ENCODE measurements at places on chromosomes 13 and 19. TPM values are rescaled to one million over a fixed set of nuclear protein-coding genes. Genes with fewer than 3 reads are reported as not detected.

Gene IRGC
- not detected for total RNA-seq

Gene CYP2S1
- not detected for total RNA-seq

Gene TJP3
- total RNA-seq, result not detected

- DNase-seq, result no peak
Measured at GRCh38 chr19:6416658-6417405, 7.8 kb downstream of the KHSRP start.

GRCh38 chr19:16374436-16374835 is 49.8 kb downstream of the KLF2 start:
- no peak for DNase-seq

- peak; percentile 19 for DNase-seq
Measured at GRCh38 chr13:97003071-97003470, 8.8 kb upstream of the OXGR1 start.

DNA sequence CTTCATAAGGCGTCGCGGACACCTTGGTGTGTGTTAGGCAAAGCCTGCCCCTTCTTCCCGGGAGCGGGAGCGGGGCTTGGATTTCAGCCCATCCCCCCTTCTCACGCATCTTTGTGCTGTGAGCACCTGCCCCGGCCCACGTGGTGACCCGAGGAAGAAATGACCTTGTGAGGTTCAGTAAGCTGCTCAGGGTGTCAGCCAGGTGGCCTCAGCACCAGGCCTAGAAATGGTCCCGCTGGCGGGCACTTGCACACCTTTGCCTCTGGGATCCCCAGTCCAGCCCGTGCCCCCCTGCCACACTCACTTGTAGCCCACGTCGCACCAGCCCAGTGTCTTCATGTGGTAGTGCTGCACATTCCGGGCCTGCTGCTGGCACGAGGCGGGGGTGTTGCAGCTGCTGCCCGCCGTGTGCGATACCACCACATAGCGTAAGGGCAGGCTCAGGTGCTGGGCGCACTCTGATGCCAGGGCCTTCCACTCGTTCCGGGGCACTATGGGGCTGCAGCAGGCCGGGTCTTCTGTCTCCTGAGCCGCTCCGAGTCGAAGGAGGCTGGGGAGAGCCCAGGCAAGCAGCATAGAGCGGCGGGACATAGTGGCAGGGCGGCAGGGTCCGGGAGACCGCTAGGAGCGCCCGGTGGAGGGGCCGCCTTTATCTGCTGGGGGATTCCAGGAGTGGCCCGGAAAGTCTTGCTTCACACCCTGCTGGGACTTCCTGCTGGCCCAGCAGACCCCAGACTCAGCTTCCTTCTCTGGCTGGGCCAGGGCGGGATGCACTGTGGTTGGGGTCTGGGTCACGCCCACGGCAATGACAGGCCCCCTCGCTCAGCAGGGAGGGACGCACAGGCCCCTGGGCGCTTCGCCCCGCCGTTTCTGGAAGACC is at the start of gene PGLYRP1:
TSS of gene PGLYRP1 (minus strand) at position 623 of the 880 bp plus-strand sequence. CDS start at position 591, 32 bp downstream.
- no peak for DNase-seq

- peak; percentile 28 for DNase-seq
Measured at GRCh38 chr13:36069881-36070366, 61.3 kb downstream of the DCLK1 start.

DNA sequence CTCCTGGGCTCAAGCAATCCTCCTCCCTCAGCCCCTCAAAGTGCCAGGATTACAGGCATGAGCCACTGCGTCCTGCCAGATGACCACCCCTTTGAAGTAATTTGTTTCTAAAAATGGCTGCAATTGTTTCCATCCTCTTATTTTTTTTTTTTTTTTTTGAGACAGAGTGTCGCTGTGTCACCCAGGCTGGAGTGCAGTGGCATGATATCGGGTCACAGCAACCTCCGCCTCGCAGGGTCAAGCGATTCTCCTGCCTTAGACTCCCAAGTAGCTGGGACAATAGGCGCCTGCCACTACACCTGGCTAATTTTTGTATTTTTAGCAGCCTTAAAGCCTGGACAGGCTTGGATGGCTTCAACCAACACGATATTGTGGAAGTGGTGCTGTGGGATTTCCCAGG is 22.3 kb upstream of the DPP9 start:
- no peak for DNase-seq

GRCh38 chr13:33710924-33711323 is 107.0 kb upstream of the RFC3 start:
- no peak for DNase-seq

DNA sequence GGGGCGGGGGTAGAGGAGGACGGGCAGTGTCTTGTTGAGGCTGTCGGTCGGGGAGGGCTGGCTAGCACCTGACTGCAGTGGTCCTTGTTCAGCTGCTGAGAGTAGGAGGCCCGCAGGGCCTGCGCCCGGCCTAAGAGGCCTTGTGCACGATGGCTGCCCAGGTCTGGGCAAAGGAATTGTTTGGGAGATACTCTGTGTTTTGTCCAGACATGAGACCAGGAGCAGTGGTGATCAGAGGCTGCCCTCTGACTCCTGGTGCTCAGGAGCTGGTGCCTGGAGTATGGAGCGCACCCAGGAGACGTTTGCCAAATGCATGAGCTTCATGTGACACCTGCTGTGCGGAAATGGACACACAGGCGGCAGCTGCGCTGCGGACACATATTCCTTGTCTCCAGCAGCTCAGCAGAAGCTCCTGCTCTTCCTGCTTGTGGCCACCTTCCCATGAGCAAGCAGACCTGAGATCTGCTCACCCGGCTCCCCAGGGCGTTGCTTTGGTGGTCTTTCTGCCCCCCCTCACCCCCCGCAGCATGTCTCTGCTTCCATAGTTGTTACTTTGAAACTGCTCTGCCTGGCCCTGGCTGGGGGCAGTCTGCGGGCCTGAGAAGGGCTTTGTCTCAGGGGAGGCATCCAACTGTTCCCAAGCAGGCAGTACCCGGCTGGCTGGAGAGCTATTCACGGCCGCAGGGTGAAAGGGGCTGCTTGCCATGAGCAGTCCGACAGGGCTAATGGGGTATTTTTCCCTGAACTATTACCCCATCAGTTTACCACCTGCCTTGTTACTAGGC is 163.9 kb downstream of the TEX29 start:
- no peak for DNase-seq

DNA sequence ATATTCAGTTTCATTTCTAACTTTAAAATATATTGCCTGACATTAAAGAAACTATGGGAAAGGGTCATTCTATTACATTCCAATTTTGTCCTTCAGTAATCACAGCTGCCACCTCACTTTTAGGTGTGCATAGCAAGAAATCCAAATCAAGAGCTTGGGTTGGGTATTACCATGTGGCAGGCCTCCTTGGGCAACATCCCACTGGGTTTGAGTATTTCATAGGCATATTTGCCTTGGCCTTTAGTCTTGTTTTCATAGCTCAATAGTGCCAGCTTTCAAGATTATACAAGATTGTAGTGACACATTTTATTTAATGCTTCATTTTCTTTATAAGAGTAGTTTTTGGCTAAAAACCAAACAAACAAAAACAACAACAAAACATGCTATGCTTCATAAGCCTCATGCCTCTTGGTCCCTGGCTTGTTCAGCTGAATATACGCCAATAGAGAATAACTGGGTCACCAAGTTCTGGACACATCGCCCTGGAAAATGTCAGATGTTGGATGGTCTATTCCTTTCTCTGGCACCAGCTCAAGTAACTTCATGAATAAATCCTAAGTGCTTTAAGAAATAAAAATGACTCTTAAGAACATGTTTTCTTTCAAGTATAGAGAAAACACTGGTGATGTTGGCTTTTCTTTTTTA is 167.4 kb upstream of the STARD13 start:
- DNase-seq, result no peak

- peak; percentile 87 for DNase-seq
Measured at GRCh38 chr19:40465025-40465556, 454 bp downstream of the BLVRB start.

GRCh38 chr19:28217022-28217421 is 995.9 kb downstream of the UQCRFS1 start:
- DNase-seq, result no peak

- peak; percentile 12 for DNase-seq
Measured at GRCh38 chr13:26583662-26584061, 26.2 kb downstream of the WASF3 start.
